ENCODE measurements at places on chromosomes 12 and 14. TPM values are rescaled to one million over a fixed set of nuclear protein-coding genes. Genes with fewer than 3 reads are reported as not detected.

SOAT2 gene
- 0.04 TPM for total RNA-seq

SFSWAP gene
- 24.6 TPM for total RNA-seq

OTOGL gene
- 0.40 TPM for total RNA-seq

C12orf60 gene
- total RNA-seq: 1.4 TPM

CLEC4D gene
- total RNA-seq: not detected

All from muscle of leg (tissue), 16 donors.